NCI-H460 (cell line): ENCODE measurements at places on chromosomes 5 and 9.

DNA sequence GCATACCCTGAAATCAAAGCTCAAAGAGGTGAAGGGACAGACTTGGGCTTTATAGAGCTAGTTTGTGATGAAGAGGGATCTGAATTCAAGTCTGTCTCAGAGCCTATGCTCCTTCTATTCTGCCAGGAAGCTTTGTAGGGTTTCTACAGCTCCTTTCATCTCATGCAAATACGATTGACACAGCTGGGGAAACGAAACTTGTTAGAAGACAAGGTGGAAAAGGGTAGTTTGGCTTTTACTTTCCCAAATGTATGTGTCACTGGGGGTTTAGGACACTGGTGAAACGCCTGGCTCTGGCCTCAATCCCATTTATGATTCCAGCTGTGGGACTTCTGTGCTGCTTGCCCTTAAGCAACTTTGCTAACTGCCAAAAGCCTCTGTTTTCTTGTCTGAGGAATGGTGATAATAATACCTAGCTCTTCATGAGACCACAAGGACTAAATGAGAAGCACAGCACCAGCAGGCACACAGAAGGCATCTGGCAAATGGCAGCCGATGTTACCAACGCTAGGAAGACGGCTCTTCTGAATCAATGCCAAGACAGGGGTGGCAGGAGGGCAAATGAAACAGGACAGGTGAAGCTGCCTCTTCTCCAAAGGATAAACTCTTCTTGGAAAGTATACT is 70.3 kb upstream of the EQTN start:
- DNase-seq = no peak

DNA sequence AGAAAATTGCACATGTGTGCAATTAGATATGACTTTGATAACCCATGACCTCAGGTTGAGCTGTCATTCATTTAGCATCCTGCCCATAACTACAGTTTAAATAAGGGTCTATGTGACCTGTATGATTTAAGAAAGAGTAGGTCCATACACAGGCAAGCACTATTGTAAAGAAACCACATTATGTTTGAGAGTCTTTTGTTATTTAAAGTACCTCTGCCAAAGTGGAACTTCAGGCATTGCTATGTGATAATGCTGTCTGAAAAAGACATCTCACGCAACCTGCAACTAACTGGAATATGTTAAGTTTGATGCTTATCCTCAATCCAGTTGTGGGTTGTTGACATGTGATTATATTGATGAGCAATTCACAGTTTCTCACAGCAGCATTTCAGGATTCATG is 317.0 kb downstream of the TMEM161B start:
- DNase-seq = no peak

DNA sequence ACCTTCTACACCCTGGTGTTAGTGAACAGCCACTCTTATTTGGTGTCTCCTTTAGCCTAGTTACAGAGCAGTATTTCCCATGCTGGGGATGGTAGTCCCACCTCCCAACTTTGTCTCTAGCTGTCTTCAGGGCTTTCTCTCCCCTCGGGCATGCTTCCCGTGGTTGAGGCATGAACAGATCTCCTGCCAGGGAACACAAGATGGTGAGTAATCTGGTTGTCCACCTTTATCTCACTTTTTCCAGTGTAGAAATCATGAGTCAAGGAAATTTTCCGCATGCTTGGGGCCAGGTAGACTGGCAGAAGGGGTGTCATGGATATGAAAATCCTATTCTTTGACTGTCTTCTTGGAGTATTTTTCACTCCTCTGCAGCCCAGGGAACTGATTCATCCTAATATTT is 532.9 kb downstream of the ANXA1 start:
- no peak for DNase-seq

GRCh38 chr5:157732596-157733262 is 1.5 kb downstream of the THG1L start:
- DNase-seq = no peak

- no peak for DNase-seq
These were observed 7.4 kb downstream of the TLX3 start for GRCh38 chr5:171316258-171317121.

DNA sequence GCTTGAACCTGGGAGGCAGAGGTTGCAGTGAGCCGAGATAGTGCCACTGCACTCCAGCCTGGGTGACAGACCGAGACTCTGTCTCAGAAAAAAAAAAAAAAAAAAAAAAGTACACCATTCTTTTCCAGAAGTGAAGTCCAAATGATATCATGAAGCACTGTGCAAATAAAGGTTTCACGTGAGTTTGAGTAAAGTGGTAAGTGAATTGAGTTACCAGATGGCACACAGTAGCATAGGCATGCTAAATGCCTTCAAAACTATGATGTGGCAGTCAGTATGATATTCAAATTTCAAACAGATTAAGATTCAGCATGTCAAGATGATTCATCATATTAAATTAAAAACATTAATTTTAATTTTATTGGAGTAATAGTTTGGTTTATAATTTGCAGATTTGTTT is 195.2 kb downstream of the TAF11L14 start:
- DNase-seq = no peak

DNA sequence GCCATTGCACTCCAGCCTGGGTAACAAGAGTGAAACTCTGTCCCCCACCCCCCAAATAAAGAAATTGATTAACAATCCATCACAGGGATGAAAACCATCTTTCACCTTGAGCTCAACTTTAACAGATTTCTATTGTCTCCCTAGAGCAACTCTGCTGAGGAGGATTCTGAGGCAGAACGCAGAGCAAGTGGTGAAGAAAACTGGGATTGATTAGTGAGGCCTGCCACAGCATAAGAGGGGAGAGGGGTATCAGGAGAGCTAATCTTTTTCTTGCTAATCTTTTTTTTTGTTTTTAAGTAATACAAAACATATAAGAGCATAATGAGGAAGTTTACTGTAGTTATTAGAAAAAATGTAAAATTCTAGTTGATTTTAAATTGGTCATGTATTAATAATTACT is 8.9 kb downstream of the TXNDC8 start:
- DNase-seq = no peak

DNA sequence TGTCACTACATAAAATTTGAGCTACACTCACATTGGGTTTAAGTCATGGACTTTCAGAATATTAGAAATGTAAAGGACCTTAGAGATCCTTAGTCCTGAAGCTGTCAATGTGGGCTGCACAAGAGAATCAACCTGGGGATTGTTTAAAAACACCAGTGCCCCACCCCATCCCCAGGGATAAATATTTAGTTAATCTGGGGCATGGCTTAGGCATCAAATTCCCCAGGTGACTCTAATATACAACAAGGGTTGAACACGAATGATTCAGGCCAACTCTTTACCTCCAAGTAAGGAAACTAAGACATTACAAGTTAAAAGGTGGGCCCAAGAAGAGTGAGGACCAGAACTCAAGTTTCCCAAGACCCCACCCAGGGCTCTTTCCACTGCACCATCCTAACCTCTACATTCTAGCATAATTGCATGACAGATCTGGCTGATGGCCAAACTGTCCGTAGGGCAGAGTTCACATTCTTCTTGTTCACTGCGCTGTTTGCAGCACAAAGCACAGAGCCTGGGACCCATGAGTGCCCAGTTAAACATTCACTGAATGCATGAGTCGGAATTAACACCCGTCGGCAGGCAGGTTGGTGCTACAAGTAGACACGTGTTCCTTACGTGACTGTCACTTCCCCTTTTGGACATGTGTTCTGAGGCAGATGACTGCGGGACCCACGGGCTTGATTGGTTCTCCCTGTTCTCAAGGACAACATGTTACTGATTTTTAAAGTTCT is 25.2 kb downstream of the CYFIP2 start:
- DNase-seq = no peak

- DNase-seq = no peak
These were observed 170.9 kb downstream of the CTNND2 start for GRCh38 chr5:11733185-11733839.

GRCh38 chr5:78050888-78051287 is 243.6 kb downstream of the AP3B1 start:
- no peak for DNase-seq

DNA sequence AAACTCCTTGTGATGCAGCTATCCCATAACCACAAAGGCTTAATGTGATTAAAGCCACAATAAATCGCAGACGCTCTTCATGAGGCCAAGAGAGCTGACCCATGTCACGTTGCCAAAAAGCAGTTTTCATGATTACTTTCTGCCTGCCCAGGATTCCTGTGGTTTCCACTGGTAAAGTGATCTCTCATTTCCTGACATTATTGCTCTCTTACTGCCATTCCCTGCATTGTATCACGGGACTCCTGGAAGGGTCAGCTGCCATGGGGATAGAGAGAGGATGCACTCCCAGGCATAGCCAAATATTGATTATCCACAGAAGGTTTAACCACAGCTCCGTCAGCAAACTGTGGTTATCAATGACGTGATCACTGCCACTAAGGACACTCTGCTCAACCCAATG is 103.8 kb upstream of the SLC1A3 start:
- no peak for DNase-seq
